GM12865 (cell line): ENCODE measurements at places on chromosomes 13 and 19.

DNA sequence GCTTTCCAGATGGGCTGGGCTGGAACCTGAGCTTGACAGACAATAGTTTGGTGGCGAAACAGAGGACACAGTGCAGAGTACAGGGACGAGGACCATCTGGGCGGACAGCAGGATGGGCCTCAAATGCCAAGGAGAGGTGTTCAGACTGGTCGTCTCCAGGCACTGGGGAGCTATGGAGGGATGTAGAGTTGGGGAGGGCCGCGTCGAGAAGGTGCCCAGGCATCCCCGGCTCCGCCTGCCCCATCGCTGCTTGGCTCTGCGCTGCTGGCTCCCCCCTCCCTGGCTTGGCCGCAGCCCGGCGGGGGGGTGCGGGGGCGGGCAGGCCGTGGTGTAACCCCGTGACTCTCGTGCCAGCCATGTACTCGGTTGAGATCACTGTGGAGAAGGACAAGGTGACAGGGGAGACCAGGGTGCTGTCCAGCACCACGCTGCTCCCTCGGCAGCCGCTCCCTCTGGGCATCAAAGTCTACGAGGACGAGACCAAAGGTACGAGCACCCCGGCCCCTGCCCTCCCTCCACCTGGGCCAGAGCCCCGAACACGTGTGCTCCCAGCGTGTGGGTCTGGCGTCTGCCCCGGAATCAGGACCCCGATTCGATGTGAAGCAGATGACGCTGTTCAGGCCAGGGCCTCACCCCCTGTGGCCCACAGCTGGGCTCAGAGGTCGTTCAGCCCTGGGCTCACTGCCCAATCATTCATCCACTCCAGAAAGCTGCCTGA, 10.8 kb upstream of the MISP start:
- DNase-seq = no peak

DNA sequence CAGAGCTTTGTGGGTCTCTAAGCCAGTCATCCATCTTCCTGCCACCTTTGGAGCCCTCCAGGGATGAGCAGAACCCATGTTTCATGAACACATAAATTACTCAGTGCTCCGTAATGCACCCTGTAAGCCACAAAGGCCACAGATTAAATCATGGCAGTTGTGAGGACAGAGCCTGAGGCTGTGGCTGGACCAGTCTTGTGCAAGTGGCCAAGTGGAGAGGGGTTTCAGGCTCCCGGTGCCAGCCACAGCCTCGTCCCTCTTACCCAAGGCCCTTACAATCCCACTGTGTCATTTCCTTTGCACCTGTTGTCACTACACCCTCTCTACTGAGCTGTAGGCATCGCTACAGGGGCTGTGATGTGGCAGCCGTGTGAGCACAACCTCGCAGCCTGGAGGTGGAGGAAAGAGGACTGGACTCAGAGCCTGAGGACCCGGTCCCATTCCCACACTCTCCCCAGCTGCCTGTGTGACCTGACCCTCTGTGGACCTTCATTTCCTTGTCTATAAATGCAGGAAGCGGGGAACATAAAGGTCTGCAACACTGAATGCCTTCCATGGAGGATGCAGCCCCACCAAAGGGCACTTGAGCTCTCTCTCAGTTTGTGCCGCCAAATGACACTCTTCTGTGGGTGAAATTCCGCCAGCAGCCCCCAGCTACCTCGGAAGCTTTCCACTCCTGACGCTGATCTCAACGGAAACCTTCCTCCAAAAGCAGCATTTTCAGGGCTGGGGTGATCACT, 792.0 kb downstream of the UQCRFS1 start:
- no peak for DNase-seq

DNA sequence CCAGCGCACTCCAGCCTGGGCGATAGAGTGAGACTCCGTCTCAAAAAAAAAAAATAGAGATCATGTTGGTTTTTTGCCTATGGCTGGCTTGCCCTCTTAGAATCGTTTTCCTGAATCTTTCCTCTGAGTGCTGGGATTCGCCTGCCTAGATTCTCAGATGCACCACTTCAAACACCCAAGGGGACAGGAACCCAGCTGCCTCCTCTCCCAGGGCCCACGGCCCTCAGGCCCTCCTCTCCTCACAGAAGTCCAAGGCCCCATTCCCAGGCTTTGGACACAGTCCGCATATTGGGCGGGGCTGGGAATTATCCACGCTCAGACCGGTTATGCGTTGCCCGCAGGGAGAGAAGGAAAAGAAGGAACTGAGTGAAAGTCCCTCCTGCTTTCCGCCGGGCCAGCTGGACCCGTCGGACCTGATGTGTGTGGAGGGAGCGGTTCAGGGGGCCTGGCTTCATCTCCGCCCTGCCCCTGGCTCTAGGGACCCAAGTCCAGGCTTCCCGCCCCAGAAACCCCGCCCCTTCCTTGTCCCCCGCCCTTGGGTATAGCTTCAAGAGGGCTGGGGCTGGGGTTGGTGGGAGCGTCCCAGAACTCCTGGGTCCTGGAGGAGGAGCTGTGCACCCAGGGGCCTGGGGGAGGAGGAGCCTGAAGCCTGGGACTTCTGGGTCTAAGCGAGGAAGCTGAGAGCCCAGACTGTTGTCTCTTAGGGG, 5.8 kb downstream of the PPFIA3 start:
- DNase-seq = no peak

DNA sequence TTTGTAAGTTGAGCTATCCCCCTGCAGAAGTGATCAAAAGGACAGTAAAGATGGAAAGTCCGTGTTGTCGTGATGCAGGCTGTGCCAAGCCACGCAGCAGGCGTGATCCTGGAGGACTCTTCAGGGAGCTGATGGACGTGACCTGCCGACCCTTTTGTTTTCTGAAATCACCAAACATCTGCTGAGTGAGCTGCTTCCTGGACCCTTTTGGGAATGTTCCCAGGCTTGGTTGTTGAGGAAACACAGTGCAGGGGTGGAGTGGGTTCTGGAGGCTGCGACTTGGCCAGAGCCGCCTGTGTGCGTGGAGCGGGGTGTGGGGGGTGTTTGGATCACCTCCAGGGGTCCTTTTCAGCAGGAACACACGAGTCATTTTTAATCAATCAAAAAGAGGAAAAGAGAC, 15.4 kb upstream of the CPAMD8 start:
- no peak for DNase-seq

DNA sequence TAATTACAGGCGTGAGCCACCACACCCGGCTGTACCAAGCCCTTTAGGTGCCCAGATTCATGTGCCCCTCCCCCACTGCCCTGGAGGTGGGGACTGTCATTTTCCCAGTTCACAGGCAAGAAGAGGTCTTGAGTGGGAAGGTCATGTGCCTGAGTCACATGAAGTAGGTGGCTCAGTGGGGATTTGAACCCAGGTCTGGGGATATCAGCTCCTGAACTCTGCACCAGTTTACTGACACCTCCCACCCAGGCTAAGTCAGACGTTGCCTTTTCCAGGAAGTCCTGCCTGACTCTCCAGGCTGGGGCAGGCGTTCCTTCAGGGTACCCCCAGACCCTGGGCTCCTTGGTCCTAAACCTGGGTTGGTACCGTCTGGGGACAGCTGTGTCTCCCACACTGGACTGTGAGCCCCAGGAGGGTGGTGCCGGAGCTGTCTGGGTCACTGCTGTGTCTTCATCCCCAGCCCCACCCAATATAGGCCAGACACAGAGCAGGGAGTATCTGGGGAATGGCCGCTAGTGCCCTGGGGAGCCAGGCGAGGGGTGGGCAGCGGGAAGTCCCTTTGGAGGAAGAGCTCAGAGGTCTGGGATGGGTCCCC, 8.6 kb downstream of the VASP start:
- no peak for DNase-seq

DNA sequence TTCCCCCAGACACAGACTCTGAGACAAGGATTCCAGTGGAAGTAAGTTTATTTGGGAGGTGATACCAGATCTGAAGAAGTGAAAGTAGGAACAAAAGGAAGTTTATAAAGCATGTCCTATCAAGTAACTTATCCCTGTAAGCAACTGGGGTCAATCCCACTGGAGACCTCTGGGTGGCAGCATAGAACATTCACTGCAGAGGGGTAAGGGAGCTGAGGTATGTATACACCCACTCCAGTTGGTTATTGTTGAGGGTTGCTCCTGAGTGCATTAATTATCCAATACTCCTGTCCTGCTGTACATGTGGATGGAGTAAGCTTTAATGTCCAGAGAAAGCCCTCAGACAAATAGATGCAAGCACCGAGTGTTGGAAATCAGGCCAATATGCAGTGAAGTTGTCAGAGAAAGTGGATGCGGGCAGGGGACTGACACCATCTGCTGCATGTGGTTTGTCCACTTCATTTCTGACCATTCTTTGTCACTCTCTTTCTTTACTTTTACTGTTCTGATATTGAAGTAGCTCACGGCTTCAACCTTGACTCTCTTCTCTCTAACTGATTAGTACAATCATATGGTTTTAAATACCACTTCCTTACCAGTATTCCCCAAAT, 46.7 kb downstream of the NOTCH3 start:
- peak; percentile 36 for DNase-seq

GRCh38 chr19:14654786-14655560, 19.7 kb downstream of the ADGRE3 start:
- no peak for DNase-seq

GRCh38 chr13:30744056-30744680, 8.8 kb downstream of the ALOX5AP start:
- peak; percentile 96 for DNase-seq

DNA sequence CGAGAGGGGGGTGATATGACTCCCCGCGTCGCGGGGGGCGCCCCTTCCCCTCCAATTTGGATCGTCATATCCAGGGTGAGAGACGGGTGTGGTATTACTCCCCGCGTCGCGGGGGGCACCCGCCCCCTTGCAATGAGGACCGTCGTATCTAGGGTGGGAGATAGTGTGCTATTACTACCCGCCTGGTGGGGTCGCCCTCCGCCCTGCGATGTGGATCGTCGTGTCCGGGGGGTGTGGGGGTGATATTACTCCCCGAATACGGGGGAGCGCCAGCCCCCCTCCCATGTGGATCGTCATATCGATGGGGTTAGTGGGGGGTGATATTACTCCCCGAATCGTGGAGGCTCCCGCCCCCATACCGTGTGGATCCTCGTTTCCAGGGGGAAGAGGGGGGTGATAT, 29.2 kb upstream of the RGCC start:
- DNase-seq = no peak
